H1 (cell line): ENCODE measurements at places on chromosomes 1 and 21. TPM values are rescaled to one million over a fixed set of nuclear protein-coding genes. Genes with fewer than 3 reads are reported as not detected.

DNA sequence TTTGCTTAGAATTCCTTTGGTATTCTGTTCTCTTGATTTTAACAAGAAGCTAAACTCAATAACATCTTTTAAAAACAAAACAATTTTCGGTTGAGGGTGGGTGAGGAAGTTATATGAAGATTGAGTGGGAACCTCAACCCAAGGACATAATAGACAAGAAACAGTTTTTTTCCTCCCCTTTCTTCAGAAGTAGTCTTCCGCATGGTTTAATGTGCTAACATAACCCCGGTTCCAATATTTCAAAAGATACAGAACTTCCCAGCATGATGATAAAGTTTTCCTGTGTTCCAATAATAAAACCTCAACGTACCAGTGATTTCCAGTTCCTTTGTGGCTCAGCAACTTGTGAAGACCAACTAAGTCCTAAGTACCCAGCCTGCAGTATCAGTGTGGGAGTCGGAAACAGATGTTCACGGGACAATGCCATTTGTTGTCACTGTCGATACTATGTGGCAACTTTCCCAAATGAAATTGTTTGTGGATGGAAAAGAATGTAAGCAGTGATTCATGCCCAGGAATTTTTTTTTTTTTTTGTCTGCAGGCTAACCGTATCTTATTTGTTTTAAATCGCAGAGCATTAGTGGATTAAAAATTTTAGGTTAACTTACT, 48.5 kb downstream of the NR5A2 start:
- DNase-seq: no peak

Gene RGS16
- polyA plus RNA-seq: 5.7 and 7.7 TPM in 2 replicates

Gene LGR6
- 1.0 and 1.3 TPM in 2 replicates for polyA plus RNA-seq

Gene TAS1R1
- 0.17 and 0.26 TPM in 2 replicates for polyA plus RNA-seq

DNA sequence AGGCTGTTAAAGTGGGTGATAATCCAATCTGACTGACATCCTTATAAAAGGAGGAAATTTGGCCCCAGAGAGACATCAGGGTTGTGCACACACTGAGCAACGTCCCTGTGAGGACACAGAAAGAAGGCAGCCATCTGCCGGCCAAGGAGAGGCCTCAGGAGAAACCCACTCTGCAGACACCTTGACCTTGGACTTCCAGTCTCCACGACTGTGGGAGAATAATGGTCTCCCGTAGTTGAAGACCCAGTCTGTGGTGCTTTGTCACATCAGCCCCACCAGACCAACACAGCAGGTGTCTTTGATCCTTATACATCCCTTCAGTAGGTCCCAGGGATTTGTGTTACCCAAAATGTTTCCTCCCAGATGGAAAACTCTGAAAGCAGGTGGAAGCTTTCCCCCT, 4.2 kb upstream of the DNAJC28 start:
- no peak for DNase-seq

DNA sequence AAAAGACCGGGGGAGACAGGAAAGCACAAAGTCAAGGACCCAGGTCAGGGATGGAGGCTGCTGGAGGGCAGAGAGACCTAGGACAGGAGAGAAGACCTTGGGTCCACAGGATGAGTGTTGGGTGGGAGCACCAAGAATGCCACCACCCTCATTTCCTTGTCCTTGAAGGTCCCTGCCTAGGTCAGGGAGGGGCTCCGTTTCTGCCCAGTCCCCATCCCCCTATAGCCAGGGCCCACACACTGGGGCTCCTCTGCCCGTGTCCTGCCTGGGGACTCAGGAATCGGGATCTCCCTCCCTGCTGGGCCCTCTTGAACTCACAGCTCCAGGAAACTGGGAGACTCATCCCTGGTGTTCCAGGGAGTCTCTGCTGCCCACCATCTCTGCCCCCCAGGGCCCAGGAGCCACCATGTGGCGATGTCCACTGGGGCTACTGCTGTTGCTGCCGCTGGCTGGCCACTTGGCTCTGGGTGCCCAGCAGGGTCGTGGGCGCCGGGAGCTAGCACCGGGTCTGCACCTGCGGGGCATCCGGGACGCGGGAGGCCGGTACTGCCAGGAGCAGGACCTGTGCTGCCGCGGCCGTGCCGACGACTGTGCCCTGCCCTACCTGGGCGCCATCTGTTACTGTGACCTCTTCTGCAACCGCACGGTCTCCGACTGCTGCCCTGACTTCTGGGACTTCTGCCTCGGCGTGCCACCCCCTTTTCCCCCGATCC, 584 bp downstream of the TINAGL1 start:
- DNase-seq: no peak

GRCh38 chr1:118563981-118564951, 379.2 kb upstream of the SPAG17 start:
- DNase-seq: peak; percentile 45

DNA sequence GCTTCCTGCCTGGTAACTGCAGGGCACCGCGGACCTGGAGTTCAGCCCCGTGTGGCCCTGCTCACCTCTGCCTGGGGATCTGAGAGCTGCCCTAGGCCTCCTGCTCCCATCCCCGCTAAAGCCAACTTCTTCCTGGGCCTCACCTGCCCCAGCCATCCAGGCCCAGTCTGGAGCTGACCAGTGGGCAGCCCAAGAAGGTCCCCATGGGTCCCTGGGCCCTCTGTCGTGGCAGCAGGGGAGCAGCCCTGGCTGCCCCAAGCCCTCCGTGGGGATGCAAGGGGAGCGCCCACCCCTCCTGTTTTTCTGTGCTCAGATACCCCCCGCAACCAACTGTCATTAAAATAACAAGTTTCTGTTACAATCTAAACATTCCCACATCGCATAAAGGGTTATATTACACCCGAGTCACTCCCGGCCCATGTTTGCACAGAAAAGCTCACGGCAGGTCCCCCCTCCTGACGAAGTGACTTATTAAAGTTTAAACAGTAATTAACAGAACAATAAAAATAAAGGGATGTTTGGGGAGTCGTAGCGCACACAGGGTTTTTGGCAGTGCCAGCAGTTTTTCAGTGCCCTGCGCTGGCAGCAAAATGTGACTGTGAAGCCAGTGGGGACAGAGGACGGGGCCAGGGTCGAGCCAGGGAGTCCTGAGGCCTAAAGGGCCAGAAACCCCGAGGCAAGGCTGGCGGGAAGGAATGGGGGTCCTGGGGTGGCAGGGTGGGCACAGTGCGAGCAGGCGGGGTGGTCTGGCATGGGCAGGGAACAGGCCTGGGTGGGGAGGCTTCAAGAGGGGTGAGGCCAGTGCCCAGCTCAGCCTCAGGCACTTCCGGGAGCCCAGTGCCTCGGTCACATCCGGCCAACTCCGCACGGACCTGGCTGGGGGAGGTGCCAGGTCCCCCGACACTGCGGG, 121.5 kb downstream of the CASZ1 start:
- no peak for DNase-seq

DNA sequence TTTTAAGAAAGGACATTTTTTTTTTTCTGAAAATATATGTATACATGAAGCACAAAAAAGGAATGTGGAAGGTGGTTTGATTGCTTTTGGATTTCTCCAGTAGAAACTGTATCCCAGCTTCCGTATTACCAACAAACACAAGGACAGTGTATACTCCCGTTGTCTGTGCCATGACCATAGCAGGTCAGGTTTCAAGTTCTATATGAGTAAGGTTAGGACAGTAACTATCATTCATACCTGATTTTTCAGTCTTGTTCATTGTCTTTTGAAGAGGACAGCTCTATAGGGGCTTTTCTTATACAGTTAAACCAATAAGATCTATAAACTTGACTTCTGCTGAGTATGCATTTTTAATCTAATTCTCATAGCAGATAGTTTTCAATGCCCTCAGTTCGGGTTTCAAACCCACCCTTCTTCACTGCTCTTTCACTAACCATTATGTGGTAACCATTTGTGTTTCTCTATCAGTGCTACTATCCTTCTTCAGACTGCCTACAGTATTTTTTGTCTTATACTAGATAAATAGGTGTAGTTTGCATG, 19.6 kb downstream of the UBAP2L start:
- DNase-seq: no peak

Gene KRTAP13-2
- polyA plus RNA-seq: not detected in 2 replicates

DNA sequence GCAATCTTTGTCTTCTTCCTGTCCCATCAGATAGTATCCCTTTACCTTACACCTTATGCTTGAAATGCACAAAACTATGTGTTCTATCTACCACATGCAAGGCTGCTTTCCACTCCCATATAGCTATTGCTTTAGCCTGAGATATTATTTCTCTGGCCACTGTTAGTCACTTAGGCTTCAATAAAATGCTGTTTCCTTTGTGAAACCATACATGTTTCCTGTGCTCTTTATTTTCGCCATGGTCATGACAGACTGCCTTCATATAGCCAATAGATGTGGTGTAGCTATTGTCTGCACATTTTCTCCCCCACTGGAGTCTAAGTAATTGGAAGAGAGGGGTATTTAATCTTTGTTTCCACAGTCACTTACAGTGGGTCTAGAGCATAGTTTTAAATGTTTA, 108.4 kb downstream of the GREM2 start:
- DNase-seq: no peak

DNA sequence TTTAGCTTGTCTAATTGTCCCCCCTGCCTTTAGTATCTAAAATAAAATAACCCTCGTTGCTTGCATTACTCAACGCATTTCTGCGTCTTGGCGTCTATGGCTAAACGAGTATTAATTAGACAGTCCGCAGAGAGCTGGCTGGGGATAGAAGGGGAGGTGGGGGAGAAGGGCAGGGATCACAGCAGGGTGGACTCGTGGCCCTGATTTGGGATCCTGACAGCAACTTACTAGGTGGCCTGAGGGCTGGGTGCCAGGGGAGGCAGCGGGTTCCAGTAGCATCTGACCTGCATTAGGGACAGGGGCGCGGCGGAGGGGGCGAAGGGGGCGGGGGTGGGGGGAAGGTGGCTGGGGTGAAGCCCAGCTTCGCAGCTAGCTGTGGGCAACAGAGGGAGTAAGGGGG, 1.1 kb upstream of the BACE2 start:
- DNase-seq: no peak

- DNase-seq: no peak
Measured at GRCh38 chr21:32183396-32183795, 95.5 kb downstream of the MIS18A start.

Gene ZYG11A
- polyA plus RNA-seq: 0.77 and 0.89 TPM in 2 replicates

Gene RXFP4
- 0.09 TPM in 1 of 2 replicates, not detected in the other for polyA plus RNA-seq

GRCh38 chr1:24392604-24392946, 21.0 kb downstream of the STPG1 start:
- no peak for DNase-seq

- no peak for DNase-seq
Measured at GRCh38 chr1:55813618-55814017, 598.5 kb upstream of the USP24 start.

Gene FAM163A
- polyA plus RNA-seq: 0.18 and 0.28 TPM in 2 replicates

DNA sequence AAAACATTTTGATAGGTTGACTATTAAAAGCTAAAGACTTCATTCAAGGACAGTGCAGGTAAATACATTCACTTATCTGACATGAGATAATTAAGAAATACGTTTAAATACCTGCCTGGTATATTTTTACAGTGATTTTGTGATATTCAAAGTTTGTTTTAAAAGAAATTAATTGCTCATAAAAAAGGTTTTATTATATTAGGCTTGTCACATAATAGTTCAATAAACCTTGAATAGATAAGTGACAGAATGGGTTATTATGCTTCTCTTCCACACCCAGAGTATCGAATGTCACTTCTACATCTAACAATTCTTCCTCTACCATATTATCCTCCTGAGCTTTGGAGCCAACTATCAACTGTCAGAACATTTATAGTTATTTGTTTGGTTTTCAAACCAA, 60.0 kb downstream of the LTN1 start:
- DNase-seq: no peak

DNA sequence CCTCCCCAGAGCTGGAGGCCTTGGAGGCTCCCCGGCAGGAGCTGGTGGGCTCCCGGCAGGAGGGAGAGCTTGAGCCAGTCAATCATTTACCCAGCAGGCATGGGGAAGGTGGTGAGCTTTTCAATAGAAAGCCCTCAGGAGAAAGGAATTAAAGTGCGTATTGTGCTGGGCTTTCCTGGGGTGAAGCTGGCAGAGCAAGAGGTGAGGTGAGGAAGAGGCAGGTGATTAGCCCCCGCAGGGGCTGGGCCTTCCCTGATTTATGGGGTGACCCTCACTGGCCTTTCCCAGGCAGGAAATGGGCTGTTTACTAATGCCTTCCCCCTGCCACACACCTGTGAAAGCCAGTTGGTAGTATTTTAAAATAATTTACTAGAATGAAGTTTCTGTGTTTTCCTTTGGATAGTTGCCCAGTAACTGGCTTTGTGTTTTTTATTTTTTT, 25.8 kb downstream of the CLDN14 start:
- DNase-seq: no peak

- DNase-seq: no peak
Measured at GRCh38 chr1:1167398-1167821, 6.3 kb upstream of the TTLL10 start.

DNA sequence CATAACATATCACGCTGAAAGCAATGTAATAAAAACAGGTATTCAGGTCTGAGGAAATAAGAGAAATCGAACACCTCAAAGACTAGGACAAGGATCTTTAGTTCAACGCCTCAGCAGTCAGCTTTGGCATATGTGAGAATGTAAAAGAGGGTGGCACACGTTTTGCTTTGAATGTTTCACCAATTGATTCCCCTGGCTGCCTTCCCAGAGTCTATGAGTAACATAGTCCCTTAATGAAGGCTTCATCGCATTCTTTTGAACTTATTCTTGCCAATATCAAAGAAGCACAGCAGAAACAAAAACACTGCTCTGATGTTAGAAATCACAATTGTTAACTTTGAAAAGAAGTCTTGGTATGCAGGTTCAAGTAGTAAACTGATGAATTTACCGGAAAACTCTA, 764.8 kb downstream of the ADGRL2 start:
- no peak for DNase-seq

- no peak for DNase-seq
Measured at GRCh38 chr1:43071241-43071640, 100.8 kb downstream of the EBNA1BP2 start.

GRCh38 chr1:184664042-184664660, 90.5 kb downstream of the EDEM3 start:
- peak; percentile 94 for DNase-seq

Gene NBPF12
- 3.0 and 4.6 TPM in 2 replicates for polyA plus RNA-seq

DNA sequence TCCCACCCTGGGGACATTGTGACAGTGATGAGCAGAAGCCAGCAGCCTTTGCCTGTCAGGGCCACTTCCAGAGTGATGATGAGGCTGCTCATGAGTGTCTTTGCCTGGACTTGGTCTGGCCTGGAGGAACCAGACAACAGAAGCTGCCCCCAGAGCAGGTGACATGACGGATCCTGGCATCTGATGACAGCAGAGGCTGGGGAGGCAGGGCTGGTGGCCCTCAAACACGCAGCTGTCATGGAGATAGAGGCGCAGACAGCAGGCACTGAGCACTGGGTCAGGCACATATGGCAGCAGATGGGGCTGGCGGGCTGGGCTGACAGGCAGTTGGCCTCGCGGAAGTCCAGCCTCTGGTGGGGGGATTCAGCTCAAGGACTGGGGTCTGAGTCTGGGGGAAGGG, 66.4 kb upstream of the STUM start:
- DNase-seq: no peak

GRCh38 chr1:109789551-109790180, 25.9 kb upstream of the EPS8L3 start:
- DNase-seq: no peak
